ENCODE measurements at places on chromosomes 5 and 9.

- DNase-seq, result no peak
Observed at GRCh38 chr5:89826938-89827337, 582.6 kb downstream of the CETN3 start.

GRCh38 chr9:96031366-96031824, 155.9 kb downstream of the ERCC6L2 start:
- DNase-seq, result peak; percentile 76

DNA sequence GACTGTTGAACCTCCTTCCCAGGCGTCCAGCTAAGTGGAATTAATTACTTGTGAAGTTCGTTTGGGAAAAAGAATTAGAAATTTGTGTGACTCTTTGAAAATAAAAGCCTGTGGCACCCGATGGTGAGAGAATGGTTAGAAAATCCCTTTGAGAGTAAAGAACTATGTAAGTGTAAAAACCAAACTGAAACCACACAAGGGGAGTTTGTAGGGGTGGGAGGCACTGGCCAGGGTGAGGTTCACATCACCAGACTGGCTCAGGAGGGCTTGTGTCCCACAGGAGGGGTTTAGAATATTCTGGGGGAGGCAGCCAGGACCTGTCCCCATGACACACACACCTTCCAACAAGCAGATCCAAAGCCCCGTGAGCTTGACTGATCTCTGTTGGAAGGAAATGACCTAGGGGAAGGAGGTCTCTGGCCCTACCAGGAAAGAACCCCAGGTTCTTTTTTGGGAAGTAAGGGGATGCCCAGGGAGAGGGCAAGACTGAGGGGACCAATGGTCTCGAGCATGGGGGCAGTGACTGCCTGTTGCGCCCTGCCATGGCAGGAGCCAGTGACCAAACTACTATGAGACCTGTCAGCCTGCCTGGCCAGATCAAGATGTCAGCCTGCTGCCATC, 4.3 kb downstream of the SPATA24 start:
- no peak for DNase-seq

- no peak for DNase-seq
Observed at GRCh38 chr9:95383185-95383676, 65.7 kb upstream of the FANCC start.

DNA sequence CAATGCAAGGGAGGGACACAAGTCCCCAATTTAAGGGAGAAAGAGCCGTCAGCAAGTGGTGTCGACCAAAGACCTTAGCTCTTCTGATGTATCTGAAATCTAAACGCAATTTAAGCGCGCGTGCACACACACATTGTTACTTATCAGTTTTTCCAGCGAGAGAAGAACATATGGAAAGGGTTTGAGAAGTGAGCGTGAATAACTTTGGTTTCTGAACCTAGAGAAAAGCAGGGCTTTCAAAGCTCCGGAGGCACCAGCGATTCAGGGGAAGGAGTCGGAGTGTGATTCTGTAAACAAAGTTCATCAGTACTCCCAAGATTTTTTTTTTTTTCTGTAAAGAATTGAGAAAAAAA, 191.8 kb downstream of the MEF2C start:
- DNase-seq, result peak; percentile 20

DNA sequence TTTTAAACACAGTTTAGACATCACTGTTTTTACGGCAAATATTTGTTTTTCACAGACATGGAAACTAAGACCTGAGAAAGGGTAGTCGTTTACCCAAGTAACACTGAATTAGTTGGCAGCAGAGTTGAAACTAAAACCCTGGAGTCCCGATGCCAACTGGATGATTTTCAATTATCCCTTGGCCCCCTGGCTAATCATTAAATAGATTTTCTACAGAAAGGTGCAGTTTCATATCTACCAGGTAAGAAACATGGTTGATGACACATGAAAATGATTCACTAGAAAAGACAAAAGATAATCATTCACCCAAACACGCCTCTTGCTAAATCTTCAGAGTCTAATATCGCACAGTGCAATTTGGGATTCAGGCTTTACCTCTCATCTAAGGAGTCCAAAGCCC, 136.9 kb downstream of the SEMA5A start:
- no peak for DNase-seq

DNA sequence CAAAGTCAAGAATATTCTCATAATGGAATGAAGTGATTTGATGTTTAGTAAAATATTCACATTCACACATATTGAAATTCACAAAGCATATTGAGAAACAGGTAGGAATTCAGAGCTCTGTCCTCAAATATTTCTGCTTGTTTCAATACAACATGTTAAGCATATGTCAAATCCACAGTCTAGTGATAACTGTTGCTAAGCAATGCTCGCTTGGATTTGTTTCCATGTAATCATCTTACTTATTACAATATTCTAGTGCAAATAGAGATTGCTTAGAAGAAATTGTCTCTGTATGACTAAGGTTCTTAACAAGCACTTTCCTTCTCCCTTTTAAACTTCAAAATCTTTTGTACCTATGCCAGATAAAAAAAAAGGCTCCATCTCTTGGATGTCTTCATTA, 995.7 kb downstream of the CDH18 start:
- DNase-seq, result no peak

- no peak for DNase-seq
Observed at GRCh38 chr5:173495225-173495904, 121.1 kb downstream of the BOD1 start.

GRCh38 chr9:33614001-33614687, 90.1 kb downstream of the ANKRD18B start:
- no peak for DNase-seq

GRCh38 chr9:125700791-125701190, 6.2 kb downstream of the MAPKAP1 start:
- DNase-seq, result peak; percentile 6

Measured in NCI-H510A treated with DMSO at 0.1 percent for 48 hours (cell line).